ENCODE measurements at places on chromosomes 1 and 21.
A peak's percentile ranks its signal among the peaks of the same experiment; 100 is the strongest.

- DNase-seq, result peak; percentile 72
Observed at GRCh38 chr1:54944610-54945392, 35.6 kb upstream of the TMEM61 start.

DNA sequence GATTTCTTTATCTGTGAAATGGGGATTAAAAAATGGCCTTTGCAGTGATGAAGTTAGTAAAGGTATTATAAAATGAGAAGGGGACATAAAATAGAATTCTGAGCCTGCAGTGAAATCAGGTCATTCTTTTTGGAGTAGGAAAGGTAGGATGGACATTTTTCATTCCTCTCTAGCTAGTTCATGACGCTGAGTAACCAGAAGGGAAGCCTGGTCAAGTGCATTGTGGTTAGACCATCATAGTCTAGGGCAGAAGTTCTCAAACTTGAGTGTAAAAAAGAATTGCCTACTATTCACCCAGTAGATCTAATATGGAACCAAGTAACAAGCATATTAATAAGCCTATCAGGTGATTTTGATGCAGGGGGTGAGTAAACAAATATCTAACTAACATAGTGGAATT is 50.8 kb downstream of the TGFB2 start:
- no peak for DNase-seq

DNA sequence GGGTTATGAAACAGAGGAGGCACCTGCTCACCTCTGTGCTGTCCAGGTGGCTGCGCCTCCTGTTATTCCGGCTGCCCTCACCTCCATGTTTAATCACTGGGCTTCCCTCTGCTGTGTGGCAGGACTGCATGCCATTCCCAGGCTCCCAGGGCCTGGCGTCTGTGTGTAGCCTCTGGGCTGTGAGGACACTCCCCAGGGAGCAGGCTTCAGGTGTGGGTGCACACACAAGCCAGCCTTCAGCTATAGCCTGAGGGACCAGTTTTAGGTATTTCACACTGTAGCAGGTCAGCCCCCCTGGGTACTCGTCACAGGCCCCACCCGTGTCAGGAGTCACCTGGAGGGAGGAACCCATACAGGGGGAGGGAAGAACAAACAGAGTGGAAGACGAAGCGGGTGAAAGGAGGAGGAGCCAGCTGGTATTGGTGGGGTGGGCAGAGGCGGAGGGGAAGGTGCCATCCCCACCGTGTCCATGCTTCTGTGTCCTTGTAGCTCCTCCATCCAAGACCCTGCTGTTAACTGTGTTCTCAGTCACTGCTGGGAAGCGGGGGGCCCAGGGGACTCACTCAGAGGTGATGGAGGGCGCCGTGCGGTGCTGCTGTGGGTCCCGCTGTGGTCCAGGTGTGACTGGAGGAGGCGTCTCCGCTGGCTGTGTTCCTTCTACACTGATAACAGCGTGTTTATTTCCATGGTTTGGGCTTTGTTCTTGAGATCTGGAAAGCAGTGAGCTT is 158.6 kb downstream of the PGBD5 start:
- DNase-seq, result peak; percentile 58

DNA sequence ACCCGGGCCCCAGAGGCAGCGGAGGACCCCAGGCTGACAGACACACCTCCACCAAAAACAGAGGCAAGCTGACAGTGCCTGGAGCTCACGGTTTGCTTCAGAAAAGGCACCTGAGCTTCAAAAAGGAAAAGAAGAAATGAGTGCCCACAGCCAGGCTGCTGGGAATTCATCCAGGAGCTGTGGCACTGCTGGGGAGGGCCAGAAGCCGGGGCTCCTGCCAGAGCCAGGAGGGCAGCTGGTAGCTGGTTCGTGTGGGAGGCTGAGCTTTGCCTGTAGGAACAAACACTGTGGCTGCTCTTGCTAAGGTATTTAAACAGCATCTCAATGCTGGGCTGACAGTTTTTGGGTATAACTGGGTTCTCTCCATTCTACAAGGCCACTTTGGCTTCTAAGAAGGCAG is 19.5 kb downstream of the KCNJ6 start:
- no peak for DNase-seq

GRCh38 chr1:244801246-244801645 is 34.2 kb upstream of the COX20 start:
- DNase-seq, result no peak

GRCh38 chr1:211738691-211739301 is 63.4 kb upstream of the NEK2 start:
- no peak for DNase-seq

GRCh38 chr1:205246351-205247119 is 18.8 kb downstream of the TMCC2 start:
- DNase-seq, result no peak

- DNase-seq, result no peak
Observed at GRCh38 chr1:169184812-169185211, 78.3 kb downstream of the ATP1B1 start.
